ENCODE measurements at places on chromosomes 2 and 18. TPM values are rescaled to one million over a fixed set of nuclear protein-coding genes. Genes with fewer than 3 reads are reported as not detected.

SLC25A12 gene
- total RNA-seq, result 28.6 TPM

PHOSPHO2 gene
- 1.8 TPM for total RNA-seq

RAX gene
- total RNA-seq, result not detected

HOXD12 gene
- not detected for total RNA-seq

SULT1C4 gene
- total RNA-seq, result 0.30 TPM

All from smooth muscle cell of the umbilical artery (primary cell).